Left ventricle myocardium superior (tissue), 1 donor: ENCODE measurements at places on chromosomes 12 and 14.

- no peak for DNase-seq
Measured at GRCh38 chr12:89731089-89731488, 22.5 kb upstream of the ATP2B1 start.

GRCh38 chr14:51638071-51638944, 13.4 kb upstream of the FRMD6 start:
- DNase-seq = no peak

DNA sequence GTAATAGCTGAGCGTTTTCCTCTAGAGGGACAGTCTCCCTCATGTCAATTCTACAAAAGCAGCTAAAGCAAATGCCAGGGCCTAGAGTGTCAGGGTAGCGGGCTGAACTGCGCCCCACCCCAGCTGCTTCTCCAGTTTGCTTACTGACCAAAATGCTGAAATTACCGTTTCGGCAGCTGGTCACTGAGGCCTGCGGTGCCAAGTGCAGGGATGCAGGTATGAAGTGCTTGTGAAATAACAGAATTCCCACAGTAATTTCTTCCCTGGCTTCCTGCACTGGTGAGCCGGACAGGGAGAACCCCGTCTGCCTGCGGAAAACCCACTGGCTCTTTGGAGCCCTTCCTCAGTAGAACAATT, 19.1 kb downstream of the PSMC1 start:
- no peak for DNase-seq

GRCh38 chr12:33304176-33304575, 135.4 kb downstream of the SYT10 start:
- DNase-seq = no peak

- DNase-seq = no peak
Measured at GRCh38 chr12:12007001-12007712, 63.6 kb upstream of the BCL2L14 start.
